GF-D8 (cell line): ENCODE measurements at places on chromosomes 12 and 14.

DNA sequence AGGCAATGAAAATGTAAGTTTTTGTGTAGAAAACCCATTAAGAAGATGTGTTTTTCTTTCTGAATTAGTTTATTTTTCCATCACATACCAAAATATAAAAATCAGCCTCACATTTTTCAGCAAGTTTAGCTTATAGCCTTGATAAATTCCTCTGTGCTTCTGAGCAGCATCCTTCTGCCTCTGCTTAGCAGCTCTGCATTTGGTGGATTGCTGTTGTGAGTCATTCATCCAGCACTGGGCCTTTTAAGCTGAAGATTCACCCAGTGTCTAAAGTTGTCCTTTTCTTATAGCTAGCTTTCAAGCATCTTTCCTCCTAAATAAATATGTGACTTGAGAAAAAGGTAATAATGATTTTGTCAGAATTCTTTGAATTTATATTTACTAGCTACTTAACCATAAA lies 206.1 kb downstream of the PCNX1 start:
- no peak for DNase-seq

DNA sequence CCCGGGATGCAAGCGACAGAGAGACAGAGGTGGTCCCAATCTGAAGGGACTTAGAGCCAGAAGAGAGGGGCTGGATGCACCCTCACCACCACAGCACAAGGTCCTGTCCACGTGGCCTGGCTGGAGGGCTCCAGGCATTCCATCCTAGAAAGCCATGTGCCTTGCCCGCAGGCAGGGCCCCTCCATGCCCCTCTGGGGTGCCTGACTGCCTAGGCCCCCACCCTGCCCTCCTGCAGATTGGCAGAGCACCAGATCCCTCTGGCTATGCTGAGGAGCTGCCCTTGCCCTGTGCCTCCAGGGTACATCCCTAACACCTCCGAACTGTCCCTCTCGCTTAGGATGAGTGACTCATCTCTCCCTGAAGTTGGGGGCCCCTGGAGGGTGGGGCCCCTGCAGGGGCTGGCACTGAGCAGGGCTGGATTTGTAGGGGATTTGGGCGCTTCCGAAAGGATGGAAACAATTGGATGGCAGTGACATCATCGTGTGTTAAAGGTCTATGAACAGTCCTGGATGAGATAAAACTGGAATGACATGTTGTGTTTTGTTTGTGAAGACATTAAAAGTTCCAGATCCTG lies 50.9 kb downstream of the CHGA start:
- no peak for DNase-seq

DNA sequence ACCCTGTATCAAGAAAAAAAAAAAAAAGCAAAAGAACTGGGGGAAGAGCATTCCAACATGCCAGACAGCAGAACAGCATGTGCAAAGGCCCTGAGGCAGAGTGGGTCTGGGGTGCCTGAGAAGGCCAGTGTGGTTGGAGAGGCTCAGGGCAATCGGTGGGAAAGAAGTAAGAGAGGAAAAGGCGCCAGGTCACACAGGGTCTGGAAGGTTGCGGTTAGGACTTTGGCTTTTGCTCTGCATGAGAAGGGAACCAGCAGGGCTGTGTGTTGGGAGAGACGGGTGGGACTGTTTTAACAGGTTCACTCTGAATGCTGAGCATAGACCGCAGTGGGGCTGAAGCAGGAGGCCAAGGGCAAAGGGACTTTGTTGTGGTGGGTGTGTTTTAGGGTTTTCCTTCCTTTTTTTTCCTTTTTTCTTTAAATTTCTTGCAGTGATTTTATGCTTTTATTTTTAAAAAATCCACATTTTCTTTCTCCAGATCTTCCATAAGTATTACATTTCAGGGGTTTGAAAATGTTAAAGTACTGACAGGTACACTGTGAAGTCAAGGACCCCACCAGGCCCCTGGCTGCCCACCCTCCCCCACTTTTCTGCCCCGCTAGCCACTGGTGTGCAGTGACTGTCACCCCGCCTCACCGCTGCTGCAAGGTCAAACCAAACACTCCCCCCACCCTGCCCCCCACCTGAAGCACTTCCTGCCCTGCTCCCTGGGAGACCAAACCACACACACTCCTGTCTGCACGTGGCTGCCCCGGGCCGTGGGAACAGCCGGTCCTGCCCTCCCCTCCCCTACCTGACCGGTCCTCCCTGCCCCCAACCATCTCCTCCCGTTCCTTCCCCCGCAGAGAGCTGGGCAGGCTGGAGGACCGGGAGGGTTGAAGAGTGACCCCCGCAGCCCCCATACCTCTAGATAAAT lies 30.0 kb downstream of the DTX1 start:
- DNase-seq, result no peak

DNA sequence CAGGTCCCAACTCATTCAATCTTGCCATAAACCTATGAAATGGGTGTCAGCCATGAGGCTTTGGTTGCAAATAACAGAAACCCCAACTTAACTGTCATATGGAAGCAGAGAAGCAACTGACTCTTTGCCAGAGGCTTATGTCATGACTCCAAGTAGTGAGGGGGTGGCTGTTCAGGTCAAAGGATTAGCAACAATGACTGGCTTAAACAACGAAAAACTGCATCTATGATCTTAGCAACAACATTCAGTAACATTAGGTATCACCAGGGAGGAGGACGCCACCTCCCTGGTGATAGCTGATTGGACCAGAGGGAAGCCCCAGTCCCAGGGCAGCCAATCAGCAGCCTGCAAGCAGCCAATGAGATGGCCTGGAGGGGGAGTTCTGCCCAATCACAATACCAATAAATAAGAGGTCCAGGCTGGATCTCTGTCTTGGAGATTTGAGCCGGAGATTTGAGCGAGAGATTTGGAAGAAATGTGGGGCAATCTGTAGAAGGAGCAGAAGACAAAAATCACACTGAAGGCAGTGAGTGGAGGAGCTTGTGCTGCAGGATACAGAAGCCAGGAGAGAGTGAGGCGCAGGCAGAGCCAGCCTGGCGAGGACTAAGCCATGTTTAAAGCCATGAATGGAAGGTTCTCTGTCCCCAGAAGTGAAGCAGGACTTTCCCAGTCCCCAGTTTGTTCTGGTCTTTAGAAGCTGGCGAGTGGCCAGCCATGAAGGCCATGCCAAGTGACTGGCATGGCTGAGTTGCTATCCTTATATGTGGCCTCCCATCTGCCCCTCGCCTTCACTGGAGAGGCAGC lies 93.3 kb downstream of the CALM1 start:
- DNase-seq, result no peak
